ENCODE measurements at places on chromosomes 6 and 20.
A peak's percentile ranks its signal among the peaks of the same experiment; 100 is the strongest.

DNA sequence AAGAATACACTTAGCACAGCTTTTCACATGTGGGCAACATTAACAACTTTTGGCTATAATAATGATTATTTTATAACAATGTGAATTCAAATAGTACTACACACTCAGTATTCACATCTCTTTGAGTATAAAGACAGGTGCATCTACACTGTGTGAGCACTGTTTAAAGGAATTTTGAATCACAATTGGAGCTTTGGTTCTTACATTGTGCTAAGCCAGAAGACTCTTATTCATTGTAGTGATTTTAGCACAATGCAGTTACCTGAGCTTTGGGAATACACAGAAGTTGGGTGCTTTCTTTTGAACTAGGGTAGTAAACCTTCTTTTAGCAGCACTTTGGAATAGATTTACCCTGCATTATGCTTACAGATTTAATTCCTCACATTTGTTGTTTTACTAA lies 20.5 kb downstream of the RIMS1 start:
- DNase-seq = no peak

- no peak for DNase-seq
Measured at GRCh38 chr6:21507811-21508210, 85.7 kb upstream of the SOX4 start.

DNA sequence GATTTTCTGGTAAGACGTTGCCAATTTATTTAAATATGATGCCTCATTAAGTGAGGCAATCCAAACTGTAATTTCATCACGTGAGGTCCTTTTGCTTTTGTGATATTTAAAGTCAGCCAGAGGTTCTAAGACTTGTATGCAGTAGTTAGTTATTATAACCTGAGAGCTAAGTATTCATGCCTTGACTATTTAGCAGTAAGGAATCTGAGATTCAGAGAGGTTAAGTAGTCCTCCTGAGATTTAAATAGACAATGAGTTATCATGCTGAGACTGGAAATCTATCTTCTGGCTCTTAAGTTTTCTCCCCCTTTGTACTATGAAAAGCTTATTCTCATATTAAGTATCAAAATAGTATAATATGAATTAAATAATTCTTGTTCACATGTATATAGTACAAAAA lies 158.0 kb downstream of the UTRN start:
- DNase-seq = no peak

DNA sequence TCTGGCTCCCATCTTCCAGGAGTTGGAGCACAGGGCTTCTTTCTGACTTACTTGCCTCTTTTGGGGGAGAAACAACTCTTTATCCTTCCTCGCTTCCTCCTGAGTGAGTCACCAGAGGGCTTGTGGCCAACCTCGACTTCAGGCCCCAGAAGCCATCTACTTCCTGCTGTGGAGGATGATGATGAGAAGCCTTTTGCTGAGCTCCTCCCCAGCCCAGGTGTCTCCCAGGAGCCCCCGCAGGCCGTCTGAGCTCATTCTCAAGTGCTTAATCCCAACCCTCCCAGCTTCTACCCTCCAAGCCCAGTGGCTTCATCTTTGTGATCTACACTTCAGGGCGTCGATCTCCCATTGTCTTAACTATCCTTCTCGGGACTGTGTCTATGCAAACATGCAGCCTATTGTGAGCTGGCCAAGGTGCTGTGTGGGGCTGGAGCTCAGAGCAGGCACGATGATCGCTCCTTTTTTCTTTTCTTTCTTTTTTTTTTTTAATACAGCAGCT lies 27.9 kb downstream of the SDCBP2 start:
- DNase-seq = no peak

GRCh38 chr6:43770372-43771209 lies 580 bp downstream of the VEGFA start:
- DNase-seq = peak; percentile 11

GRCh38 chr20:2967841-2968240 lies 75.6 kb upstream of the GNRH2 start:
- DNase-seq = no peak

GRCh38 chr20:45918182-45918737 lies 6.3 kb upstream of the PLTP start:
- DNase-seq = no peak

DNA sequence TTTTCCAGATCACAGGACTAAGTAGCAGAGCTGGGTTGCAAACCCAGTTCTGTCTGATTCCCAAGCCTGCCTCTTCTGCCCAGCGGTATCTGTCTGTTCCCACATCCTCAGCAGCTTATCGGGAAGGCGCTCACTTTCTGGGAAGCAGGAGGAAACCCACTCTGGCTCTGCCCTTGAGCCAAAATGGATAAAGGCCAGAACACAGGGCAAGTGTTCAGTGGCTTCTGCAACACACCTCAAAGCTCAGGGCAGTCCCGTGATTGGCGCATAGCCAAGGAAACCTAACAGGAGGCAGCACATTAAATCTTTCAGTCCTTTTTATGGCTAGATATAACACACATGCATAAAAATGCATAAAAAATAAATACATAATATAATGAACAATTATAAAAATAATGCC lies 262.2 kb downstream of the NRN1 start:
- DNase-seq = no peak

GRCh38 chr6:11460001-11460668 lies 77.4 kb upstream of the TMEM170B start:
- DNase-seq = no peak

- DNase-seq = no peak
Measured at GRCh38 chr20:47334022-47334551, 22.4 kb downstream of the ZMYND8 start.

- DNase-seq = no peak
Measured at GRCh38 chr6:27797960-27798359, 114.2 kb downstream of the OR2B2 start.

DNA sequence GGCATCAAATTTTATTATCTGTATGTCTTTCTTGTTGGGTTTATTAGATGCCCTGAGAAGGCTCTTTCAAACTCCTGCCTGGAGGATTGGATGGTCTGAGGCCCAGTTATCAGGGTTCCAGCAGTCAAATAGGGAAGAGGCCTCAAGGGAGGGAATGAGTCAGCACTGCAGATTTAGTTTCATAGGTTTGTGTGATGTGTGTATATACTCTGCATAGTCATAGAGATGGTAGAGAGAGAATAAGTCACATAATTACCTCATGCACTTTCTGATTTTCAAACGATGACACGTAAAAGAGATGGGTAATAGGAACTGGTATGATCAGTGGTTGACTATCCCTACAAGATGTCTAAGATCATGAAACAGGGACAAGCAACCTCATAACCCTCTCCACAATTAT lies 82.1 kb downstream of the ADAT2 start:
- DNase-seq = no peak

DNA sequence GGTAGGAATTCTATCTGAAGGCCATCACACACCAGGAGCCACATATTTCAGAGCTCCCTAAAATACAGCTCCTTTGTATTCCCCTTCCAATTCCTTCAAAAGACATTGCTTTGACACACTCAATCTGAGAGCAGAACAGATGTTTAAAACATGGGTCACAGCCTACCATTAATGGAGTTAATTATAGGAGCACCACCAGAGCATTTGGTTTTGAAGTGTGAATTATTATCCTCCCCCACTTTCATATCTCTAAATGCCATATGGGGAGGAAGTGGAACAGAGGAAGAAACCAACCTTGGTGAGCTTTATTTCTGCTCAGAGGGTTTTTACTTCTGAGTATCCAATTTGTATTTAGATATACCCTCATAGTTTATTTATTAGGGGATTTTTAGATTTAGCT lies 50.7 kb upstream of the TNFRSF21 start:
- no peak for DNase-seq

- DNase-seq = no peak
Measured at GRCh38 chr6:110037726-110038295, 59.7 kb downstream of the GPR6 start.

DNA sequence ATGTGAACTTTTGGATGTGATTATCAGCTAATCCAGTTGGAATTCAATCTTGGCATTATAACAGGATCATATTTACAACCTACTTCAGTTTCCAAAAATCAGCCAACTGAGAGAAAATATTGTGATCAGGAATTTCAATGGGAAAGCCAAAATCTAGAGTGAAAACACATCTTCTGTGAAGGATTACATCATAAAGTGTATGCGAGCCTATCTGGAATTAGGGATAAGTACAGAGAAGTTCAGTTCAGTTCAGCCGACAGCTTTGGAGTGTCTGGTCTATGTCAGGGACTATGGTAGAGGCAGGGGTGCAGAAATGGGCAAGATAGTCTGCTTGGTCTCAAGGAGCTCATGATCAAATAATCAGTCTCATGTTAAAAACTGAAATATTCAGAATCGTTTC lies 12.3 kb upstream of the PRIM2 start:
- DNase-seq = no peak

GRCh38 chr6:5486214-5486613 lies 224.9 kb downstream of the FARS2 start:
- DNase-seq = no peak

- no peak for DNase-seq
Measured at GRCh38 chr6:160881148-160881808, 110.3 kb upstream of the MAP3K4 start.

DNA sequence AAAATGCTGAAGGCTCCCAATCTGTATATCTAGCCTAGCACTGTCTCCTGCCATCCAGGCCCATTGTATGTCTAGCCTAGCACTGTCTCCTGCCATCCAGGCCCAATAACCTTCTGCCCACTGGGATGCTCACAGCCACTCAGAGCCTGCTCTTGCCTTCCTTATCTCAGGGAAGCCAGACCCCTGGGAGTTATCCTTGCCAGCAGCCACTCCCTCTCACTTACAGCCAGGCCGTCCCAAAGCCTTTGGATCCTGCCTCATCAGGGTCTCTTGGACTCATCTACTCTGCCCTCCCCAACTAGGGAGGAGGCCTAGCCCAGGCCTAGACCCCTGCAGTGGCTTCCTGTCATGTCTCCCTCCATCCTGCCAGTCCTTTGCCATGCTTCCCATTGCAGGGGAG lies 37.3 kb downstream of the KIF3B start:
- no peak for DNase-seq

DNA sequence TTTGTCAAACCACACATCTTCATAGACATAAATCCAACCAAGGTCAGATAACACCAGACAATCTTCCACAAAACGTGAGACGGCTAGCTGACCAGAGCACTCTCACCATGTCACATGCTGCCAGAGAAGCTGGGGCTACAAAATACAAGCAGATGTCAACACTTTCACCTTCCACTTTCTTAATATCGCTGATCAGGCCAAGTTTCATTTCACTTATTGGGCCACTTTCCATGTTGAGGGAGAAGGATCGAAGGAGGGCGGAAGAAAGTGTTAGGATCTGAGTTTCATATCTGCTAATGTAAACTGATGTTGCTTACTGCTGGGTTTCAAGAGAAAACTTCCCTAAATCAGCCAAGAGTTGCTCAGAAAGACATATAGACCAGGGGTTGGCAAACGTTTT lies 177.0 kb upstream of the PRDM1 start:
- DNase-seq = no peak

GRCh38 chr6:98124171-98124570 lies 710.2 kb upstream of the POU3F2 start:
- DNase-seq = no peak

DNA sequence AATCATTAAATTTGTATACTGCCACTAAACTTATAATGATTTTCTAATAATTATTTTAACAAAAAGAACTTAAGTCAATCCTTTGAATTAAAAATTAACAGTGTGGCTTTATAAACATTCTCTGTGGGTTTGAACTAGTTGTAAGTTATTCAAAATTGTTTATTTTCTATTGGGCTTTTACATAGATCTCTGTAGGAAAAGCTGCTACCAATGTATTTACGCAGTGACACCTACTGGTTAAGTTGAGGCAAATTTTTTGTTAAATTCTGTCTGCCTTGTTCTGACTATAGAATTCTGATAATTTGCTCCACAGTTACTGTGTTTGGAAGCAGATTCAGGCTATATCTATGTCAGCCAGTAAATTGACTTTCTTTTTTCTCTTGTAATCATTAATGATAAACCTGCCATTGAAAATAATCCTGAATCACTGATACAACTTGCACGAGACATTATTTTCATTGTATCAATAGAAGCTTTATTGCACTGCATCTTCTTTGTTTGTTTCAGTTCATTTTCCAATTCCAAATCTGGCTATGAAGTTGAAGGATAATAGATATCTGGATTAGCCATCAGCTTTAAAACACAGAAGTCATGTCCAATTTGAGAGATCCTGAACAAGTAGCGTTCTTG lies 66.0 kb upstream of the UTRN start:
- no peak for DNase-seq

DNA sequence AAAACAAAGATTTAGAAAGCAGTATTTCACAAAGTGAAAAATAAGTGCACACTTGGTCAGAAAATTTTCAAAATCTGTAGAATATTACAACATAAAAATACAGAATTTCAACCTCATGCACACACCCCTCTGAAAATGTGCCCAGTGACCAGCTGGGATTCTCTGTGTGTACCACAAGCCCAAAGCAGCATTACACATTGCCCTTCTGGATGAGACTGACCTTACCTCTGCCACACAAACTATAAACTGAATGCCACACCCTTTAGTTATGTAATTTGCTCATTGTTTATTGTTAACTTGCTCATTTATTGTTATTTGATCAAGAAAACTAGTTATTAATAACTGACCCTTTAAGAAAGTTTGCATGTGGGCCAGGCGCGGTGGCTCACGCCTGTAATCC lies 303.0 kb downstream of the FOXC1 start:
- DNase-seq = no peak

DNA sequence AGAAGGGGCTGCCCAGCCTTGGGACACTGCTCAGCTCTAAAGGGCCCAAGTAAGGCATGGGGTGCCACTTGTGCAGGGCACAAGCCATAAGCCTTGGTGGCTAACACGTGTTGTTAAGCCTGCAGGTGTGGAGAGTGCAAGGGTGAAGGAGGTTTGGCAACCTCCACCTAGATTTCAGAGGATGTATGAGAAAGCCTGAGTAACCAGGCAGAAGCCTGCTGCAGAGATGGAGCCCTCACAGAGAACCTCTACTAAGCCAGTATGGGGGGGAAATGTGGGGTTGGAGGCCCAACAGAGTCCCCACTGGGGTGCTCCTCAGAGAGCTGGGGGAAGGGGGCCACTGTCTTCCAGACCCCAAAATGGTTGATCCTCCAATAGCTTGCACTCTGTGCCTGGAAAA lies 32.6 kb downstream of the SERINC1 start:
- no peak for DNase-seq

GRCh38 chr6:147203311-147204059 lies 732 bp upstream of the STXBP5 start:
- peak; percentile 40 for DNase-seq

DNA sequence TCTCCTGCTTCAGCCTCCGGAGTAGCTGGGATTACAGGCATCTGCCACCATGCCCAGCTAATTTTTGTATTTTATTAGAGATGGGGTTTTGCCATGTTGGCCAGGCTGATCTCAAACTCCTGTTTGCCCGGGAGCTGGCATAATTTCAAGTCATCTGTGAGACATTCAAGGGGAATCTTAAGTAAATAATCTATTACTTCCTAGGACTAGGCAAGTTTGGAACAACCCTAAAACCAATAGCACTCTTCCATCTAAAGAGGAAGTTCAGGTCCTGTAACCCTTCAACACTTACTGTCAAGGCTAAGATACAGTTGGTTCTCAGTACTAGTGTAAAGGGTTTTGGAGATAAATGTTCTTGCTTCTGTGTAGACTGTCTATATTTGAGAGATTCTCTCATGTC lies 267.8 kb upstream of the IRAK1BP1 start:
- DNase-seq = no peak

GRCh38 chr6:105994591-105995390 lies 91.3 kb upstream of the PRDM1 start:
- DNase-seq = no peak
